Effector CD4-positive, alpha-beta T cell (primary cell): ENCODE measurements at places on chromosomes 7 and 10.

DNA sequence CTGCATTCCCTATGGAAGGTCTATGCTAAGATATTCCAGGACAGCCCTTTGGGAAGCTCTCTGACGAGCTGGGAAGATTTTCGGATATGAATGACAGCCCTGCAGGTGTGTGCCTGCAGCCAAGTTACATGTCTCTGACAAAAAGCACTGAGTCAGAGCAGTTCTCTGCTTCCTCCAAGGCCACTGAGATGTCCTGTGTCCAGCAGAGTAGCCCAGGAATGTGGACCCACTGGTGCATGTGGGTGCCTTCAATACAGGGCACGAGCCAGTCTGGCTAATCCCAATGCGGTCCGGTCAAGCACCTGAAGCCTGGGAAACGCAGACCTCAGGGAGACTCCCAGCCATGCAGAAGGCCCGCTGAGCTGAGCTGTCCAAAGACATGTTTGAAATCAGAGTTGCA is 565.7 kb downstream of the TCERG1L start:
- no peak for DNase-seq

DNA sequence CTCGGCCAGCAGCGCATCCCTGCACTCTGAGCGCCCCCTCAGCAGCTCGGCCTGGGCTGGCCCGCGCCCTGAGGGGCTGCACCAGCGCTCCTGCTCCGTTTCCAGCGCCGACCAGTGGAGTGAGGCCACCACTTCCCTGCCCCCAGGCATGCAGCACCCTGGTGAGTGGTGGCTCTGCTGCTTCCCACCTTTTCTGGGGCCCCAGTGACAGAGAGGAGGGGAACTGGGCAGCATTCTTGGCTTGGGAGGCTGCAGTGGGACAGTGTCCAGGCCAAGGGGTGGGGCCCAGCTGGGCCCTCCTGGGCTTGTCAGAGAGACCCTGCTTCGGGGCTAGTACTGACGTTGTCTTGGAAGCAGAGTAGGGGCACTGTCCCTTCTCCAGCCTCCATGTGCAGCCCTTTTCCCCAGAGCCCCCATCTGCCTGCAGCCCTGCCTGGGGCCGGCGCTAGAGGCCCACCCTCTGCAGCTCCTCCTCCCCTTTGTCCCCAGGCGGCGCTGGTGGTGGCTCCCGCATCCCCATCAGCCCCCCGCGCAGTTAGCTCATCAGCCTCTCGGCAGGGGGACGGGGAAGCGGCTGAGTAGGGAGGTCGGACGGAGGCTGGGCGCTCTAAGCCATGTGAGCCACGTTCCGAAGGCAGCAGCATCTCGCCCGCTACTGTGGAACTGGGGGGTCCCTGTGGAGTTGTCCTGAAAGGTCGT is 29.2 kb downstream of the GBX1 start:
- no peak for DNase-seq

- no peak for DNase-seq
Observed at GRCh38 chr10:47309408-47310089, 9.6 kb downstream of the GDF10 start.

GRCh38 chr10:52390388-52390787 is 76.3 kb downstream of the DKK1 start:
- DNase-seq: no peak

- no peak for DNase-seq
Observed at GRCh38 chr7:135001390-135002165, 15.3 kb downstream of the AGBL3 start.

- DNase-seq: no peak
Observed at GRCh38 chr7:36391436-36392198, 2.0 kb downstream of the ANLN start.

DNA sequence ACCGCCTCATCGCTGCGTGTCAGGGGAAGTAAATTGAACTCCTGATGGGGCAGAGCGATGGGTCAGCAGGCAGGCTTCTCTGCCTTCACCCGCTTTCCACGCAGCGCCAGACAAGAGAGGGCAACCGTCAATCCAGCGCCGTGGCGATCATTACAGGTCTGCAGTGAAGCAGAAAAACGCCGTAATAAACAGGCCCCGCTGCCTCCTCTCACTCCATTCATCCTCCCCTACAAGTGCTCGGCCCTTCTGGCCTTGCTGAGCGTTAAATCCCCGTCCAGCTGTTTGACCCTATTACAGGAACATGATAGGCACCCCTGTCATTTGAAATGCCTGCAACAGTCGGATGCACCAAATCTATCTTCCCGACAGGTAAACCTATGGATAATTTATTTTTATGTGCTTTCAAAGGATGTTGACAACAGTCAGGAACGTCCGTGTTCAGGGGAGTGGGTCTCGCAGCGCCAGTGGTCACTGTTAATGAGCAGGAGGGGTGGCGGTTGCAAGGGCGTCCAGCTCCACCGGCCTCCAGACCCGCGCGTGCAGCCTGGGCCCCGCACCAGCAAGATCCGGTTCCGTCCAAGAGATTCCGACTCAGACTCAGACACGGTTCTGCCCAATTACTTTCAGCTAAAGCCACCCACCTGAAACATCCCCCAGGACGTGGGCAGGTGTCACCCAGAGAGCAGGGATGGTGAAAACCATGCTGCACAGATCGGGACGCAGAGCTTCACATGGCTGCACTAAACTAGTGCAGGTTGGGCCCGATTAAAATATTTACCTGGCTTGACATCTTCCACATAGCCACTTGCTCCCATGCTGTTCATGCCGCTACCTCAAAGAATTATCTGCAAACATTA is 508.0 kb upstream of the MGMT start:
- no peak for DNase-seq

GRCh38 chr10:117241541-117242462 is 888 bp downstream of the SLC18A2 start:
- no peak for DNase-seq

DNA sequence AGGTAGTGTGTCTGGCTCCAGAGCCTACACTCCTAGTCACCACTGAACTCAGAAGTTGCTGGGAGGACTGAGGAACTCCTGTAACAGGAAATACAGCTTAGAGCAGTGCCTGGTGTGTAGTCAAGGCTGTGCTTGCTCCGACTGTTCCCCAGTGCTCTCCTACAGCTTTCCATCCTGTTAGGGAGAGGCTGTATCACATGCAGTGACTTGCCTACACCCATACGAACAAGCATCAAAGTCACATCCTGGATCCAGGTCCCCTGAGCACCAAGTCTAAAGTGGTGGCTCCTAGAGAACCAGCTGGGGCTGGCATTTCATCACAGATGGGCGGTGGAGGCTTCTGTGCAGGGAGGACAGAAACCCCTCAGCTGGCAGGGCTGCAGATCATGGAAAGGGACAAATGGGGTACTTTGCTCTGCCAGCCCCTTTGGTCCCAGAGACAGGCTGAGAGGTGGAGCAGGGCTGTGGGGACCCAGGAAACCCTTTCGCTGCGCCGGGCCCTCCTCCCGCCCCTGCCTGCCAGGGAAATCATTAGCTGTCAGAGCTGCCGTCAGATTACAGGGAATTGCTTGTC is 7.7 kb downstream of the ASB10 start:
- no peak for DNase-seq

DNA sequence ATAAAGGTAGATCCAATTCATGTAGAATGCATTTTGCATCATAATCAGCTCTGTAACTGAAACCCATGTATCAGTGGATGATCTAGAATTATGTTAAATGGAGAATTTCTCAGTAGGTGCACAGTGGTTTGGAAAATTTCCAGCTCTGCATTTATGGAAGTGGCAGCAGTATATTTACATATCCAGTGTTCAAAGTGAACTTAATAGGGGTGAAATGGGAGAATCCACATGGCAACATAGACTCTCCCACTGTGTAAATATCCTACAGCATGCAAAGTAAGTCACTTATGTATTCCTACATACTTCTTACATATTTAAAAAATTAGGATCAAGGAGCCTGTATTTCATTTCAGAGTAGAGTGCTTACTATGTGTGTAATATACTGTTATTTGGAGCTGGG is 35.3 kb downstream of the CDC14C start:
- DNase-seq: no peak

DNA sequence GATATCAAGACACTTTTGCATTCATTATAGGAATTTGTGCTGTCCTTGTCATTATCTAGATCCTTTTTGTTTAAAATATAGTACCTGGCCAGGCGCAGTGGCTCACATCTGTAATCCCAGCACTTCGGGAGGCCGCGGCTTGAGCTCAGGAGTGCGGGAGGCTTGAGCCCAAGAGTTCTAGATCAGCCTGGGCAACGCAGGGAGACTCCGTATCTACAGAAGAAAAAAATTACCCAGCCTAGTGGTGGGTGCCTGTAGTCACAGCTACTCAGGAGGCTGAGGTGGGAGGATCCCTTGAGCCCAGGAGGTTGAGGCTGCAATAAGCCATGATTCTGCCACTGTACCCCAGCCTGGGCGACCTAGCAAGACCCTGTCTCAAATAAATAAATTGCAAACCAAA is 621 bp upstream of the MORN4 start:
- DNase-seq: no peak

DNA sequence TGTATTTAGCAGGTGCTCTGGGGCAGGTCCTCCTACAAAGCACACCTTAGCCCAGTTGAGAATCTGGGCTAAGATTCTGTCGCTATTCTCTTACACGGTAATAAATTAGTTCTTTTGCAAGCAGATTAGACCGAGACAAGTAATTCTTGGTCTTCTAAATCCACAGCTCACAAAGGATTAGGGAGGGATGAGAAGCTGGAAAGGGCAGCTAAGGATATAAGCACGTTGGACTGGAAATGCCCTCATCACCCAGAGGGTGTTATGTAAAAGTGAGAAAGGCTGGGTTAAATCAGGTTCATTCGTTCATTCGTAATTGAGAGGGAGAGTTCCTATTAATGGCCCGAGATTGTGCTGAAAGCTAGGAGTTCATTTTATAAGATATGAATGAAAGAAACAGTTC is 41.8 kb downstream of the PFKFB3 start:
- no peak for DNase-seq

- no peak for DNase-seq
Observed at GRCh38 chr10:63720676-63721075, 199.5 kb downstream of the REEP3 start.

GRCh38 chr7:97116308-97116707 is 1.2 kb upstream of the SDHAF3 start:
- DNase-seq: no peak

- no peak for DNase-seq
Observed at GRCh38 chr7:46542076-46542475, 621.0 kb upstream of the IGFBP3 start.

DNA sequence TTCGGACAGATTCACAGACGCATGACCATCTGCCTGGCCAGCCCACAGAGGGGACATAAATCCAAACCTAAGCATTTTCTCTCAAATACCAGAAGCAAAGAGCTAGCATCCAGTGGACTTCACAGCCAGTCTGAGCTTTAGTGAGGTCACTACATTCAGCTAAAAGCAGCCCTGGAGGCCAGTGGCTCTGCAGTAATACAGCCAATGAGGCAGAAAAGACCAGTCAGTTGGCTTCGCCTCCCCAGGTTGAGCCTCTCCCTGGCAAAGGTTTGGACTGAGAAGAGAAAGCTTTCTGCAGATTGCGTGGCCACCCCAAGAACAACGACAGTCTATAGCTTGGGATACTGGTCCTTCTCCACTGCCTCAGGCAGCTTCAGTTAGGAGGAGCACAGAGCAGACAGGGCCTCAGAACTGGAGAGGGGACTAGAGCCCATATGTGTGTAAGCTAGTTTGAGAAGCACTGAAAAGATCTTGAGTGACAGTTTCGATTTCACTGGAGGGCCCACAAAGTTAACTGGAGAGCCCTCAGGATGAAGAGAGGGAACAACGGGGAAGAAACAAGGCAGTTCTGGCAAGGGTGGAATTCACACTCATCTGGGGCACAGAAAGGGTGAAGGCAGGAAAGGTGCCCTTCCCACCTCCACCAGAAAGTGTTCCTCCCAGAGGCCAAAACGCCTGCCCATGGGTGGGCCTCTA is 3.8 kb downstream of the WDR91 start:
- no peak for DNase-seq

DNA sequence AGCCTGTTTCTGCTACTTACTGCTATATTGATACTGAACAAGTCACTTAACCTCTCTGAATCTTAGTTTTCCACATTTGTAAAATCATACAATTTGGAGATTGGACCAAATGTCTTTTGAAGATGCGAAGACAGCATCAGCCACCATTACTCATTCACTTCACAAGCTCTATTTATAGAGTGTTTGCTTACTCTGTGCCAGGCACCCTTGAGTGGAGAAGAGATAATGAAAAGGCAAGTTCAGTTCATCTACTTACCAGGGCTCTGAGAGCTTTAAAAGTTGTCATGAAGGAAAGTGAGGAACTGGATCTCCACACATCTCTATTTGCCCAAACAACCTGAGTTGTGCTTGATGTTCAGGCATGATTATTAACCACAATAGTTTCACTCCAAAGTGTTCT is 277.5 kb downstream of the CSTF2T start:
- no peak for DNase-seq

DNA sequence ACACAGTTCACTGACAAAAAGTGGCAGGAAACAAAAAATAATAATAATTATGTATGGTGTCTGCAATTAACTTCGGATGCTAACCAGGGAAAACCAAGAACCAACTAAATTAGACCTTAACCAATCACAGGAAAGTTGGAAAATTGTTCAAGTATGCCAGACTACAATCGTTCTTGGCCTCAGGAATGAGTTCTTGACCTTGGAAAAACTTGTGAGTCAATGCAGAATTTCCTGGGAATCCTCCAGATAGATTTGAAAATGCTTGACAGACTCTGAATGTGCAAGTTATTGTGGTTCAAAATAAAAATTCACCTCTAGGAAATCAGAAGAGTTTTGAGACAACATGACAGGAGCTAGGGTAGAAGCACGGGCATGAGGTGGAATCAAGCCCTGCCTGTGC is 171.5 kb downstream of the C7orf25 start:
- DNase-seq: no peak

GRCh38 chr7:80480566-80480965 is 31.3 kb downstream of the GNAT3 start:
- no peak for DNase-seq

DNA sequence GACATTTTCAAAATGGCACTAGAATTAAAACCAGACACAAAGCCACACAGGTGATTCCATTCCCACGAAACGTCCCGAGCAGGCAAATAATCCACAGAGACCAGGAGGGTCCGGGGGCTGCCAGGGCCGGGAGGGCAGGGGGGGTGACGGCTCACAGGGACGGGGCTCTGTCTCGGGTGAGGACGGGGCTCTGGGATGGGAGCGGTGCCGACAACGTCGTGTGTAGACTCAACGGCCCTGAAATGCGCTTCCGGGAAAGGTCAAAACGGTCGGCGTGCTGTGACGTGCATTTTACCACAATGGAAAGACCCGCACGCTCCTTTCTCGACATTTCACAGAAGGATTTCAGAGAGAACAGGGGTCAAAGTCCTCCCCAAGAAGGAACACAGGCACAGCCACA is 63.3 kb upstream of the PDGFA start:
- no peak for DNase-seq

GRCh38 chr7:469563-469961 is 50.1 kb downstream of the PDGFA start:
- no peak for DNase-seq

GRCh38 chr10:99808270-99808669 is 25.8 kb downstream of the ABCC2 start:
- no peak for DNase-seq

DNA sequence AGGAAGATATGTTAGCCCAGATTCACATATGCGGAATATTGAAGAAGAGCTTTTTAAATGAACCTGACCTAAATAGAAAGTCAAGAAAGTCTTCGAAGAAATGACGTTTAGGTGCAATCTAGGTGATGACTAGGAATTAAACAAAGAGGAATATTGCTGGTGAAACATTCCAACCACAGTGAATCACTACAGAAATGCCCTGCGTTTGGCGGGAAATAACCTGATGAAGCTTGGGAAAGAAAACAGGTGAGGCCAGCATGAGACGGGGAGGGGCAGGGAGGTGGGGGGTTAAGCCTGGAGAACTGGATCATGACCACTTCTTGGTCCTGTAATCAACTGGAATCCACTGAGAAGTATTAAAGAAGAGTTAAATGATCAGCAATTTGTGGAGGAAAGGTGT is 299.4 kb upstream of the VSTM2A start:
- no peak for DNase-seq
